CD4-positive, alpha-beta T cell treated with Interleukin-12 subunit alpha and Interleukin-12 subunit beta, for 1 hour (primary cell): ENCODE measurements at places on chromosomes 3 and 15.

- no peak for DNase-seq
These were observed 90.8 kb downstream of the GABRG3 start for GRCh38 chr15:27061739-27062138.

- no peak for DNase-seq
These were observed 344.5 kb downstream of the FGF12 start for GRCh38 chr3:192382861-192383260.

- no peak for DNase-seq
These were observed 61.7 kb downstream of the LDHAL6B start for GRCh38 chr15:59268168-59268851.

- DNase-seq, result no peak
These were observed 180.9 kb downstream of the SUCNR1 start for GRCh38 chr3:152054315-152054714.

- peak; percentile 54 for DNase-seq
These were observed 90.2 kb upstream of the CHD2 start for GRCh38 chr15:92809880-92810361.

DNA sequence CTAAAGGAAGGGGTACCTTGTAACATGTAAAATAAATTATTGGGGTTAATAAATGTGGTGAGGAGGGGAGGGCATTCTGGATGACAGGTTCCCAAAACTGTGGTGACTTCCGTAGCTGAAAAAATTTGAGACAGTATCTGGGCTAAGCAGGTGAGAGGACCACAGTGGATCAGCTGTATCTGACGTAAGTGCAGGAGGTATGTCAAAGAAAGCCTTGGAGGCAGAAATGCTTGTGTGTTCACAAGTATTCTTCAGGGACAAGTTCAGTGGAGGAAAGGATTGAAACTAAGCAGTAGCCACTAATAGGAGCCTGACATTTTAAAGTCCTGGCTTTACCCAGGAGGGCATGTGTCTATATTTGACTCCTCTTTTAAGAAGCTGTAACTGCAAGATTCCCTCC is 52.0 kb downstream of the CD86 start:
- no peak for DNase-seq

DNA sequence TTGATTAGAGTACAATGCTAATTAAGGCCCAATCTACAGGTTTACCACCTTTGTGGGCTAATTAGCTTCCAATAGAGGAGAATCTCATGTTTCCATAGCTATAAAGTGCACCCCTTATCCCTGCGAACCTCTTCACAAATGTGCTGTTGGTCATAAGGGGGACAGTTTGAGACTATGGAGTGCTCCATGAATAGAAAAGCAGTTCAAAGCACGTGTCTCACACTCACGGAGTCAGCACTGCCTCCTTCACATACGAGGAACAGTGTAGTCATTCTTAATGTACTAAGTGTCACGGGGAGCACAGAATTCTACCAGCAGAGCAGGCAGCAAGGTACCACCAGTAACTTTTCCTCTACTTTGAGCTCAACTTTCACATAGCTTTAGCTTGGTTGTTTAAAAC is 62.1 kb downstream of the ETV5 start:
- no peak for DNase-seq

DNA sequence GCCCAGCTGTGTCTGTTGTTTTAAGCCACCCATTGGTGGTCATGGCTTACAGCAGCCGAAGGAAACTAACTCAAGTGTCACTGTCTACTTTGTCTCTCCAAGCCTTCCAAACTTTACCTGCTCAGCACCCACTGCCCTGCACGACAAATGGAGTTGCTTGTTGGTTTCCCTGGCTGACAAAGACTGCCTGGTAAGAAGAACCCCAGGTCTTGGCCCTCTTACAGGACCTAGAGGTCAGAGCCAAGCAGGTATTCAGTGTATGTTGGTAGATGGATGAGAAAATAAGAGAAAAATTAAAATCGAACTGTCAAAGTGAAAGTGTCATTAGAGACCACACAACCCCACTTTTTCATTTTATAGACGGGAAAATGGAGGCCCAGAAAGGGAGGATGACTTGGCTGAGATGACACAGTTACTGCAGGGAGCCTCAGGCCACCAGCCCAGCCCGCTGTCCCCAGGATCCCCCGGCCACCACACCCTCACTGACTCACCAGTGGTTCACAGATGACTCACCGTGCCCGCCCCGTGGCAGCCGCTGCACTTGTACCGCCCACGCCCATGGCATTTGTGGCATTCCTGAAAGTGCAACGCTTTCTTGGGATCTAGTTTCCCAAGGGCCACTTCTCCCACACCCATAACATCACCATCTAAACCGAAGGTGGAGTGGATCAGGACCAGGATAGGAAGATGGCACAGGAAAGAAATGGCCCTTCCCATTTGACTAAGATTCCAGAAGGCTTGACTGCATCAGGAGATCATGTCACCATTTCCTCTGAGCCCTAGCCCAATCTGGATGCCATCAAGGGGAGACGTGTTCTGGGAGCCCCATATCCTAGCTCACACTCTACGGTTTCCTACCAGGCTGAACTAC is 15.2 kb downstream of the SSUH2 start:
- DNase-seq, result peak; percentile 67

DNA sequence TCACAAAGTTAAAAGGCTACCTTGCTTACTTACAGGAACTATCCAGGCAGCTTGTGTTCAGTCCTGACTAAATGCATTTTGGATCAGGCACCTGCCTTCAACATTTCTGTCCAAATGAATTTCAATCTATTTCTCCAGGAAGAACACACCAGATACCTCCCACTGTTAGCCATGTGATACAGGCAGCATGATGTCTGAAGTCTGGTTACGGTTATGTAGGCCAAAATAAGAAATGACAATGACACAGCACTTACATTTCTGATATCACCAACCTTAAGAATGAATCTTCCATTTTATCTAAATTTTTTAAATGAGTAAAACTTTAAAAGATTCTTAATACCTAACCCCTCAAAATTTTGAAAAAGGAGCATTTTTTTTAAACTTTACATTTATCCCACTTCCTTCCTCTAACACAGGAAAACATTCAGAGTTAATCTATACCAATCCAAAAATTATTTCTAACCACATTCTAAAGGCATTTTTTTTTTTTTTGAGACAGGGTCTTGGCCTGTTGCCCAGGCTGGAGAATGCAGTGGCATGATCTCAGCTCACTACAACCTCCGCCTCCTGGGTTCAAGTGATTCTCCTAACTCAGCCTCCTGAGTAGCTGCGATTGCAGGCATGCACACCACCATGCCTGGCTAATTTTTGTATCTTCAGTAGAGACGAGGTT is at the start of gene MAP4:
MAP4 (minus strand) TSS at position 116 of the 673 bp plus-strand sequence. CDS start 17,556 bp downstream, outside the sequence.
- no peak for DNase-seq

GRCh38 chr3:22147161-22147560 is 396.2 kb upstream of the ZNF385D start:
- DNase-seq, result no peak

- no peak for DNase-seq
These were observed 6.6 kb downstream of the RBP1 start for GRCh38 chr3:139532976-139533375.

DNA sequence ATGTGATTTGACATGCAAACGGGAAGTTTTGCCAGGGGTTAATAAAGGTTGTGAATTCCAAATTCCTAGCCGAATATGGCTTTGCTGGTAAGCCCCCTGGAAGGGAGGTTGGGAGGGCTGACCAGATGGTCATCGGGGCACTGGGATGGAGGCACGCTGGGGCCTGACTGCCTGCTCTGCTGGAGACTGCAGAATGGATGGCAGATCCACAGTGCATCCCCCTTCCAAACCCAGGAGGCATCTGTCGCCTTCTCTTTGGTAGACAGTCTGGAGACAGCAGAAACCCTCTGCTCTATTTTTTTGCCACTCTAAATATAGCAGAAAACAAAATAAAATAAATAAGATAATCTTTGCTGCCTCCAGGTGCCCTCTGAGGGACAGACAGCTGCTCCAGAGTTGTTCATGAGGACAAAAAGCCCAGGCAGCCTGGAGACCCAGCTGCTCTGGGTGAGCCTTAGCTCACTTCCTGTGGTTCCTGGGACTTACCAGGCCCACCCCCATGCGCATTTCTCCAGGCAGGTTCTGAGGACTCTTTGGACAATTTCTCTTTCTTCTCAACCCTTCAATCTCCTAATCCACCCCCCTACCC is 6.1 kb upstream of the SPTBN5 start:
- no peak for DNase-seq

DNA sequence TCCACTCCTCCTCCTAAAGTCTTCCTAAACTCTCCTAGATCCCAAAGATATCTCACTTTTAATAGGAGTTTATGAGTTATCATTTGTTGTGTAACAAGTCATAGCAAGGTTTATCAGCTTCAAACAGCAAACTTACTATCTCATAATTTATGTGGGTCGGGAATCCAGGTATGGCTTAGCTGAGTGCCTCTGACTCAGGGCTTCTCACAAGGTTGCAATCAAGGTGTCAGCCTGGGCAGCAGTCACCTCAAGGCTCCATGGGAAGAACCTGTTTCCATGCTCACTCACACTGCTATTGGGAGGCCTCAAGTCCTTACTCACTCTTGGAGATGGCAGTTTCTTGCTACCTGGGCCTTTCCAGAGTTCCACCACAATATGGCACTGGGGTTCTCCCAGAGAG is 889.8 kb downstream of the MCTP2 start:
- no peak for DNase-seq

- DNase-seq, result no peak
These were observed 39.6 kb downstream of the TLE3 start for GRCh38 chr15:70057931-70058641.

GRCh38 chr15:100670505-100671021 is 68.2 kb downstream of the ASB7 start:
- no peak for DNase-seq

DNA sequence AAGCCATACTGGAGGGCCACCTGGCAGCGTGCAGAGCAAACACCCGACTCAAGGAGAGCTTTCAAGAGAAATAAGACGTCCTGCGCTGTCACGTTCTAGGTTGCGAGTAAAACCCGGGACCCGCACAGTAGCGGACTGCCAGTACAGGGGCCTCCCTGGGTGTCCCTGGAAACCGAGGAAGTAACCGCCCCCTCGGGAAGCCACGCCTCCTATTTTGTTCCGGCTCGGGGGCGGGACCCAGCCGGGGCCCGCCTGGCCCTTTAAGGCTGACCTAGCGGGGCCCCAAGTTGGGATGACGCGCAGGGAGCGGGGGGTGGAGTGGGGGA is 218 bp upstream of the MAPKAPK3 start:
- DNase-seq, result peak; percentile 95

- DNase-seq, result peak; percentile 39
These were observed 23.1 kb downstream of the CCDC12 start for GRCh38 chr3:46953234-46954010.

GRCh38 chr15:59354417-59355031 is 18.1 kb downstream of the MYO1E start:
- DNase-seq, result peak; percentile 2

DNA sequence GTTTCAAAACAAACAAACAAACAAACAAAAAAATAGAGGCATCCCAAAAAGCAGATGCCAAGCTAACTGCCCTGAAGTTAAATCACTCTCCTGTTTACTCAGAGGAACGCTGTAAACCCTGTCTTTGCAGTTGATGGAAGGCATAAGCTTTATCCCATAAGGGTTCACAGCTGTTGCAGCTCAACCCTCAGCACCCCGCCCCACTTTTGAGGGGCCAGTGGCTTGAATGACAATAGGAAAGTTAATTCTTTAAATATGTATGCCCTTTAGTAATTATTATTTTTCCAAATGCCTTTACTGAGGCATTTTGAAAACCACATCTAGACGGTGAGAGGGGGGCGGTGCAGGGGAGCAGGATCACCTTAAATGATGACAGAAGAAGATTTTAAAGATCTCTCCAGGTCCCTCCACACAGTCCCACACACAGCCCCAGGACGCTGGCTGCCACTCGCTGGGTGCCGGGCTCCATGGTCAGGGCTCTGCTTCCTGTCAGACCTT is 272.1 kb downstream of the FAM43A start:
- no peak for DNase-seq

DNA sequence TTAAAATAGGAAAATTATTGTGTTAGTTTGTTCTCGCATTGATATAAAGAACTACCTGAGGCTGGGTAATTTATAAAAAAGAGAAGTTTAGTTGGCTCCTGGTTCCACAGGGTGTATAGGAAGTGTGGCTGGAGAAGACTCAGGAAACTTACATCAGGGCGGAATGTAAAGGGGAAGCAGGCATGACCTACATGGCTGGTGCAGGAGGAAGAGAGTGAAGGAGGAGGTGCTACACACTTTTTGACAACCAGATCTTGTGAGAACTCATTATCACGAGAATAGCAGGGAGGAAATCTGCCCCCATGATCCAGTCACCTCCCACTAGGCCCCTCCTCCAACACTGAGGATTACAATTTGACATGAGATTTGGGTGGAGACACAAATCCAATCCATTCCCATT is 490.7 kb downstream of the RBMS3 start:
- DNase-seq, result no peak

- DNase-seq, result no peak
These were observed 384 bp upstream of the LEKR1 start for GRCh38 chr3:156825795-156826143.

- no peak for DNase-seq
These were observed 173.7 kb downstream of the TMEM108 start for GRCh38 chr3:133211856-133212255.

- DNase-seq, result no peak
These were observed 8.4 kb downstream of the SOX2 start for GRCh38 chr3:181719991-181720680.

GRCh38 chr3:87780811-87781210 is 278.0 kb downstream of the CGGBP1 start:
- DNase-seq, result no peak

DNA sequence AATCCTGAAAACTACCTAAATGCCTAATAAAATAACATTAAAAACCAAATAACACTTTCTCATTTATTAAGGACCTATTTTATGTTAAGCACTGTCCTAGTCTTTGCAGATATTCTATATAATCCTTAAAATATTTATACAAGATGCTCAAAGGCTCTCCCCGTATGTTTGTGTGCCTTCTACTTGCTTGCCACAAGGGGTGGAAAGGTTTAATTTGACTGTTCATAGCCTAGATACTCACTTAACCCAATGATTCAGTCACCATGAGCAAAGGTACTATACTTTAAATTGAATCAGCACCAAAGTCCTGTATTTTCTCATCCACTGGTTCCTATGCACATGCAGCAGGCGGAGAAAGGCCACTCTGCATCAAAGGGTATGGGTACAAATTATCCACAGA is 32.0 kb downstream of the LSAMP start:
- DNase-seq, result no peak

GRCh38 chr3:128619146-128619890 is 31.3 kb downstream of the RPN1 start:
- no peak for DNase-seq

DNA sequence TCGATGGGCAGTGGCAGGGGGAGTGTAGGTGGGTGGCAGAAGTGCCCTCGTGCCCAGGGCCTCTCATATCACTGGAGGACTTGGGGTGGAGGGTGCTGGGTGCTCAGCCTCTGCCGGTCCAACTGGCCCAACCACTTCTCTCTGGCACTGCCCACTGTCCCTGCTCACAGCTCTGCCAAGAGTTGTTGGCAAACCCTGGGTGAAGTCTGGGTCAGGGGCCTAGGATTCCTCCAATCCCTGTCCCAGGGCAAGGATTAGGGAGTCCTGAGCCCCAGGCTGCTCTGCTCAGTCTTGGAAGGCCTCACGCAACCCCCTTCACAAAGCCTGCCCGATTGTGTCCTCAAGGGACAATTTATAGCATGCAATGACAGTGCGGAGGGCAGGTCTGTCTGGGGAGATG is 5.2 kb upstream of the PRKCD start:
- no peak for DNase-seq

GRCh38 chr3:119063471-119063870 is 28.8 kb upstream of the IGSF11 start:
- DNase-seq, result no peak
